ENCODE measurements at places on chromosomes 2 and 18.
A peak's percentile ranks its signal among the peaks of the same experiment; 100 is the strongest.

GRCh38 chr2:70790136-70790828 lies at the start of gene FIGLA:
Gene FIGLA (minus strand): TSS chr2:70790643. CDS start chr2:70790638, 5 bp downstream.
- no peak for DNase-seq

GRCh38 chr2:168981651-168982050 lies 49.5 kb downstream of the ABCB11 start:
- no peak for DNase-seq

DNA sequence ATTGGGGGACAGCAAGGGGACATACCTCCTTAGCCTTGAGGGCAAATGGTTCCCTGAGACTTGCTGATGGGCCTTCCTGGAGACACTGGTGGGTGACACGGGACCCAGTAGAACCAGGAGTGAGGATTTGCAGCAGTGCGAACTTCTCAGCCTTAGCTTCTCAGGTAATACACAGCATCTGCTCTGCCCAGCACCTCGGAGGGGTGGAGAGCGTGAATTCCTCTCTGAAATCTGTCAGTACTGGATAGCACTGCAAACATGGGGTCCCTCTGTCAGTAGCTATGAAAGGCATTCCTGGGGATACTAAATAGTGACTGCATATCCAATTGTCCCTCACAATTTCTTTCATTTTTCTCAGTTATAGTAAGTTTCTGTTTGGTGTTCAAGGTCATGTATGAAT lies 151.7 kb downstream of the GBX2 start:
- no peak for DNase-seq

DNA sequence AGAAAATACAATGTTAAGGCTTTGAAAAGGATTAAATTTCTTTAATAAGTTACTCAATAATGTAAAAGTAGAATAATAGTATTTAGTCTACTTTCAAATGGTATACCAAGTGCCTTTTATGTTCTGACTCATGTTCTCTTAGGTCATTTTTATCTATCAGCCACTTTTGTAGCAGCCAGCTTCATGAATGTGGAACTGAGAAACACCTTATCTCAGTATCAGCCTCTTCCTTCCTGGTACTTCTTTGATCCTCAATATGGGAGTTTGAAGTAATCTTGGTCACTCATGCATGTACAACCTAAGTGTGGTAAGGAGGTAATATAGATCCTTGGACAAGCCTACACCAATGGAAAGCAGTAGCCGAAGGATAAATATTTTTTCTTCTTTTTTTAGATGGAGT lies 180.4 kb upstream of the NRXN1 start:
- DNase-seq = no peak

DNA sequence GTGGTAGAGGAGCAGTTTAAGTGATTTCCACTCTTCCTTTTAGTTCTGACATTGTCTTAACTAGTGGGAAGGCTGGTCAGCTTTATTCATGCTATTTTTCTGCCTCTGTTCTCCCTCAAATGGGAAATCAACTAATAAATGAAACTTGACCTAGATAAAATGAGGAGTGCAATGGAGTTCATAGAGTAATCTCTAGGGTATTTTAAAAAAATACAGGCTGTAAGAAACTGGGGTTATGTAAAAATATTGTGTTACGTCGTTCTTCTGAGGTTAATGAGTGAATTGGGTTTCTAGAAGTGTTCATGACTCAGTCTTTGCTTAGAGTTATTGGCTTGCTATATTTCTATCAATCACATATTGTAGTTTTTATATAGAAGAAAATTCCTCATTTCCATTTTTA lies 734.5 kb downstream of the MBD2 start:
- no peak for DNase-seq

DNA sequence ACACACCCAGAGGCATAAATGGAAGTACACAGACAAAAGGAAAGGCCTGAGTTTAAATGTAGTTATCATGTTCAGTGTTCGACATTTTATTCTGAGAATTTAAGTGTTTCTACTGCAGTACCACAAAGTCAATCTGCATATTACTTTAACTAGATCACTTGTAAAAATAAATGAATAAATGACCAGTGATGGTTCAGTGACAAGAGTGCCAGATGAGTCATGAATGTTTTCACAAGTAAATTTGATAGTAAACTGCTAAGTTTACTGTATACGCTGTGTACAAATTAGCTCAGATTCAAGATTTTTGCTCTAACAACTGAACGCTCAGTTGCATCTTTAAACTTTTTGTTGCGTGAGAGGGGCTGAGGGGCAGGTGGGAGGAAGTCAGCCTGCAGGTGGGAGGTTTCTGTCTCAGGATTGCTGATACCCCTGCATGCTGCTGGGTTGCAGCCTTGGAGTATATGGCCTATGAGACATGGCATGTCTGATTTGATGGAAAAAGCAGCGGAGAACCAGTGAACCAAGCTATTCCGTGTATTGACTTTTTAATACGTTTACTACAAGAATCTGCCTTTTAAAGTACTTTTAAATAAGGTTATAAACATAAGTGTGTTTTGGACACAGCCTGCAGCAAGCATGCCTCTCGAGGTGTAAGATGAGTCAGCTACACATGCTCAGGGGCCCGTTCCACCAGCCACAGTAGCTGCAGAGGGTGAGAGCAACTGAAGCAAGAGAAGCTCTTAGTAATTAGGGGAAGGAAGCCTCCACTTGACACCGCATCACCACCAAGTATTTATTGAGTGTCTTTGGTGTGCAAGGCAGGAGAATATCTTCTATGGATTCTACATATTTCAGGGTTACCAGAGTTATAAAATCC lies 245.1 kb downstream of the NEDD4L start:
- peak; percentile 61 for DNase-seq

Measured in kidney epithelial cell (primary cell).